ENCODE measurements at places on chromosomes 2 and 18. TPM values are rescaled to one million over a fixed set of nuclear protein-coding genes. Genes with fewer than 3 reads are reported as not detected.

DNA sequence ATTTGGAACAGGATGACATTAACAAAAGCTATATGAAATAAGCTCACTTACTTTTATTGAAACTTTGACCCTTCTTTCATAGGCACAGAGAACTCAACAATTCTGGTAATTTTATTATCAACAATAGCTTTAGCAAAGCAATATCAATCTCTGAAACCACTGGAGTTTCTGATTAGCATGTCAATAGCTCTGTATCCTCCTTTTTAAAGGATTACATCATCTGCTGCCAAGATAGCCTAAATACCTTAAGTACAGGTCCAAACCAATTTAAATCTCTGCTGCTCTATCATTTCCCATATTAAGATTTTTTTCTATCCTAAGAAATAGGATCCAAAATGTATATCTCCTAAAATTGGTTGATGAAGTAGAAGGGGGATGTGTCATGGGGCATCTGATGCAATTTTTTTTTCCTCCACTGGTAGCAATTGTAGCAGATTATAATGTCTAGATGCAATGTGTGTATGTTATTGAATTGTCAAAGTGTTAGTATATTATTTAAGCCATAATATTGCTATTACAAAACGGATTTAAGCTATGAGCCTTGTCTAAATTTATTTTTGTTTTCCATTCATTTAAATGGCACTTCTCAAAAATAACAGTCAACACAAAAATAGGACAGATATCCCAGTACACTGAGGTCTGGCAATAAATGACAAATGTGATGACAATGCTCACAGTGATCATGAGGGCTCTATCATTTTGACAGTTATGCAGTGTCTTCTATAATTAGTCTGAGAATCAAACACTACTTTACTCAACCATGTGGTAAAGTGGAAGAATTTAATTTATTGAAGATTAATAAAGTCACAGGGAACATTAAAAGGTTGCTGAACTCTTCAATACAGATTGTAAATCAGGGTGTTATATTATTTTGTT, 328.4 kb downstream of the CDH7 start:
- no peak for DNase-seq

DNA sequence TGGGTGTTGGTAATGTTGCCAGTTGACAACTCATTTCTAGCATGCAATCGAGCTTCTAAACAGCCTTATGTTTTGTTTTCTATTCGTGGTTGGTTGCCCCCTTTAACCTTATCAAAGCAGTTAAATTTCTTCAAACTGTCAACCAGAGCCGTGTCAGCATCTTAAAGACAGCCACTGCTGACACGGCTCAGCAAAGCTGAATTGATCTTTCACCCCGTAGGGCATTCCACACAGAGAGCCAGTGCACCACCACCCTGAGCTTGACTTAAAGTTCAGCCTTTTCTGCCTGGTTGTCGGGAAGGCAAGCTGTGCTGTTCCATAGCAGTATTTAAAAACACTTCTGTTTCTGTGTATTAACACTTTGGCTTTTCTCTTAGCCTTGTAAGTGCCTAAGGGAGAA, 355.0 kb upstream of the CHST9 start:
- DNase-seq, result no peak

DNA sequence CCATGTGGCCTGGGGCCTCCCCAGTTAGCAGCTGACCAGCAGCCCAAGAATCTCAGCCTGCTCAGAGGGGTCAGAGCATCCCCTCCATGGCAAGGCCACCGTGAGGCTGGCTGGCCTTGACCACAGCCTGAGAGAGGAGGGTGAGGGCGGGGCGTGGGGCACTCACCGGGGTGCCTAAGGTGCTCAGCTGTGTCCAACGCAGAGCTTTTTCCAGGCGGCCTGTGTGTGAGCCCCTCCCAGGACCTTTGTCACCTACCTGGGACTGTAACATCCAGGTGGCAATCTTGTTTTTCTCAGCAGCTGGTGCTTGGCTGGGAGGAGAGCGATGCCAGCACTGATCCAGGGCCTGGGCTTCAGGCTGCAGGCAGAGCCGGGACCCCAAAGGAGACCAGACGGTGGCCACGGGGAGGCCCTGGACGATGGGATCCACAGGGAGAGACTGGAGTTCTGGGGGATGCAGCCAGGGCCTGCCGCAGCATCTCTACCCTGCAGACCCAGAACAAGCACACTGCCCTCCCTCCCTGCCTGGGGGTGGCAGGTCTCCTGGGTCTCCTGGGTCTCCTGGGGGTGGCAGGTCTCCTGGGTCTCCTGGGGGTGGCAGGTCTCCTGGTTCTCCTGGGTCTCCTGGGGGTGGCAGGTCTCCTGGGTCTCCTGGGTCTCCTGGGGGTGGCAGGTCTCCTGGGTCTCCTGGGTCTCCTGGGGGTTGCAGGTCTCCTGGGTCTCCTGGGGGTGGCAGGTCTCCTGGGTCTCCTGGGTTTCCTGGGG, 12.3 kb downstream of the SNED1 start:
- DNase-seq, result no peak

DNA sequence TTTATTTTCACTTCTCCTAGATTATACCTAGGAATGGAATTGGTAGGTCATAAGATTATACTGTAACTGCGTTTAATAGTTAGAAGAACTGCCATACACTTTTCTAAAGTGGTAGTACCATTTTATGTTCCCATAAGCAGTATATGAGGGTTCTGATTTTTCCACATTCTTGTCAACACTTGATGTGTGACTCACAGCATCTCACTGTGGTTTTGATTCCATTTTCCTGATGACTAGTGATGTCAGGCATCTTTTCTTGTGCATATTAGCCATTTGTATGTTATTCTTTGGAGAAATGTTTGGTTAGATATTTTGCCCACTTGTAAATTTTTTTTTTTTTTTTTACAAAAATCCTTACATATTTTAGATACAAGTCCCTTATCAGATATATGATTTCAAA, 2.3 kb downstream of the DCAF17 start:
- DNase-seq, result no peak

SCN2A gene
- 160 TPM for total RNA-seq

GRCh38 chr18:41969881-41970280, 14.8 kb downstream of the PIK3C3 start:
- no peak for DNase-seq

Data from frontal cortex (tissue), 4 donors.